Activated CD8-positive, alpha-beta T cell treated with anti-CD3 and anti-CD28 coated beads for 36 hours (primary cell): ENCODE measurements at places on chromosomes 5 and 9.

- H3K27me3 ChIP-seq, result peaks cover 49% of the 10 kb centered on the region
- no peak overlapping the region for H3K27ac ChIP-seq
- peaks cover 4% of the 10 kb centered on the region for H3K4me1 ChIP-seq
These were observed 762 bp downstream of the SNCAIP start for GRCh38 chr5:122312591-122313406.

DNA sequence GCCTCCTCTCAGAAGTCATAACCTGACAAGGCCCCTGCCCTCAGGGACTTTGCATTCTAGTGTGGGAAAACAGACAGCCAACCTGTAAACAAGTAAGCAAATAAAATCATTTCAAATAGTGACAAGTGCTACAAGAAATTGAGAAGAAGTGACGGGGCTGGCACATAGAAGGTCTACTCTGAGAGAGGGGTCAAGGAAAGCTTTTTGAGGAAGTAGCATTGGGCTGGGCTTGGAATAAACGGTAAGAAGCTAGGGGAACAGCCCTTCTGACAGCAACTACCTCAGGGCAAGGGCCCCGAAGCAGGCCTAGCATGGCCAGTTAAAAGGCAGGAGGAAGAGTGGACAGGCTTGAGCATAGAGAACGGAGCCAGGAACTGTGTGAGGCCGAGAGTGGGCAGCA lies 4.8 kb upstream of the SLC2A8 start:
- DNase-seq, result no peak
- no peak overlapping the region for H3K4me3 ChIP-seq
- no peak overlapping the region for H3K27ac ChIP-seq

DNA sequence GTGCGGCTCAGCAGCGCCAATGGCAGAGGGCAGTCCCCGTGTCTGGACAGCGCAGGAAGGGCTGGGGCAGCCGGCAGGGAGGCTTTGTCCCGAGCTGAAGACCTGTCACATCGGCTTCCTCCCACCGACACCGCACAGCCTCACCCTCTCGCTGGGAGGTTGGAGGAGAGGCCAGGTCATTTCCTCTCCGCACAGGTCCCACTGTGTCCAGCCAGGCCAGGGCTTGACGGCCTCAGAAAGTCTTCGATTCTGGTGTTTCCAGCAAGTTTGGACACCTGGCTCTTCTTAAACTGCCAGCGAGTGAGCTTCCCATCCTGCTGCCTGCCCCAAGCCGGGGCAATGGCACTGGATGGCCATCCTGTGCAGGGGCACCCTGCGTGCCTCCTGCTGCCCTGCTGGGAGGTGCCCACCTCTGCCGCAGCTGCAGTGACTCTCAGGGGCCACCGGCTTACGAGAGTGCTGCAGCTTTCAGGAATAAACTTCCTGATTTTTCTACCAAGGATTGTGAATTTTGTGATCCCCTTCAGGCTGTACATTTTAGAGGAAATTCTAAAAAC lies 33.9 kb downstream of the AHRR start:
- no peak overlapping the region for H3K27ac ChIP-seq
- peaks cover 3% of the 10 kb centered on the region for H3K4me1 ChIP-seq
- peaks cover 21% of the 10 kb centered on the region for H3K36me3 ChIP-seq
- no peaks in the 10 kb centered on the region for H3K27me3 ChIP-seq
- no peak for DNase-seq

- no peak overlapping the region for H3K4me3 ChIP-seq
- H3K27me3 ChIP-seq, result no peaks in the 10 kb centered on the region
- no peak overlapping the region for H3K27ac ChIP-seq
- no peaks in the 10 kb centered on the region for H3K4me1 ChIP-seq
- no peak for DNase-seq
These were observed 243.8 kb upstream of the ZNF462 start for GRCh38 chr9:106619211-106619610.

- peaks cover 21% of the 10 kb centered on the region for H3K4me1 ChIP-seq
- H3K27ac ChIP-seq, result no peak overlapping the region
- H3K27me3 ChIP-seq, result no peaks in the 10 kb centered on the region
These were observed 256.0 kb downstream of the TMEM167A start for GRCh38 chr5:82820961-82821845.

DNA sequence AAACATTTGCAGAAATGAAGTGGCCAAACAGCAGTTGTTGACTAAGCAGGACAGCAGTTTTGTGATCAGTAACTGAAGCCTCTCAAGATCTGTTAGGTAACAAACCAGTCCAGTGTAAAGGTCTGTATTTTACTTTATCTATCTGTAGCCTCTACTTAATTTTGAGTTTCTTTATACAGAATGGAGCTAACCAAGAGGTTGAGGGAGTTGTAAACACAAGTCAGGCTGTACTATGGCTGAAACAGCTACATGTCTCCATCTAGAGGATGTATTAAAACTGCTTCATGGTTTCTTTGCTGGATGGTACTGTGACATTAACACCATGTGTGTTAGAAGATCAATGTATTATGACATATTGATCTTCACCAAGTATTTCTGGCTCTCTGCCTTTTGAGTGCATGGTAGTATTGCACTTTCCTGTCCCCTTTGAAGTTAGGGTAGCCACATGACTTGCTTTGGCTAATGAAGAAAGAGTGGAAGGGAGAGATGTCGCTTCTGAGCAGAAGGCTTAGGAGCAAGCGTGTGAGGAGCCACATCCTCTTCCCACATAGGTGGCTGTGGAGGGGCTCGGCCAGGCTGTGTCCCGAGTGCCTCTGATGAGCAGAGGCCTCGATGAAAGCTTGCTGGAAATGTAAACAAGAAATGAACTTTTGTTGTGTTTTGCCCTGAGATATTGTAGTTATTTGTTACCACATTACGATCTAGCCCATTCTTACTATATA lies 105.6 kb upstream of the PCA3 start:
- no peak overlapping the region for H3K27ac ChIP-seq
- no peak overlapping the region for H3K4me3 ChIP-seq
- no peak for DNase-seq
- no peaks in the 10 kb centered on the region for H3K36me3 ChIP-seq

GRCh38 chr5:39948341-39948740 lies 523.6 kb upstream of the DAB2 start:
- H3K27ac ChIP-seq, result no peak overlapping the region
- no peaks in the 10 kb centered on the region for H3K27me3 ChIP-seq
- H3K4me3 ChIP-seq, result no peak overlapping the region
- H3K4me1 ChIP-seq, result peaks cover 3% of the 10 kb centered on the region

DNA sequence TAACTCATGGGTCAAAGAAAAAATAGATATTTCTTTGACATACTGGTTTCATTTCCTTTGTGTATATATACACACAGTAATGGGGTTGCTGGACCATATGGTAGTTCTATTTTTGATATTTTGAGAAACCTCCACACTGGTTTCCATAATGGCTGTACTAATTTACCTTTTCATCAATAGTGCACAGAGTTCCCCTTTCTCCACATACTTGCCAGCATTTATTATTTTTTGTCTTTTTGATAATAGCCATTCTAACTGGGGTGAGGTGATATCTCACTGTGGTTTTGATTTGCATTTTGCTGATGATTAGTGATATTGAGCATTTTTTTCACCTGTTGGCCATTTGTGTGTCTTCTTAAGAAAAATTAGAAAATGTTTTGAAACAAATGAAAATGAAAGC lies 78.4 kb upstream of the CKMT2 start:
- no peaks in the 10 kb centered on the region for H3K27me3 ChIP-seq
- peaks cover 27% of the 10 kb centered on the region for H3K36me3 ChIP-seq
- no peak for DNase-seq
- no peaks in the 10 kb centered on the region for H3K4me1 ChIP-seq
- H3K4me3 ChIP-seq, result no peak overlapping the region

DNA sequence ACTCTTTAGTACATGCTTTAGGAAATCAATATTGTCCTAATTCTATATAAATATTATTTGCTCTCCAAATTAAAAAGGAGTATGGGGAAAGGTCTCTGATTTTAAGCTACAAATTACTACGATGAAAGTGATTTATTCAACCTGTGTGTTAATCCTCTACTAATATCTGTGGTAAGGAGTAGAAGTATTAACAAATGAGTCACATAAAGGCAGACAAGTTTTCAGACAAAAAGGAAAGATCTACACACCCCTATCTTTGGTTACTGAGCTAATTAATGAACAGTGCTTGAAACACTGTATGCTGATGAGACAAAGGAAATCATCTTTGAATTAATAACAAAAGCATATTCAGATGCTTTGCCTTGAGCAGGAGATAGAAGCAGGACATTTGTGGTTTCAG lies 15.9 kb downstream of the LOX start:
- no peak overlapping the region for H3K27ac ChIP-seq
- H3K27me3 ChIP-seq, result no peaks in the 10 kb centered on the region
- DNase-seq, result no peak

GRCh38 chr5:152607401-152608160 lies 202.5 kb upstream of the NMUR2 start:
- H3K27ac ChIP-seq, result no peak overlapping the region
- H3K4me3 ChIP-seq, result no peak overlapping the region
- no peaks in the 10 kb centered on the region for H3K27me3 ChIP-seq
- no peaks in the 10 kb centered on the region for H3K4me1 ChIP-seq
- H3K36me3 ChIP-seq, result no peaks in the 10 kb centered on the region

- no peaks in the 10 kb centered on the region for H3K36me3 ChIP-seq
- no peaks in the 10 kb centered on the region for H3K4me1 ChIP-seq
- DNase-seq, result no peak
- no peak overlapping the region for H3K4me3 ChIP-seq
- H3K27me3 ChIP-seq, result peaks cover 17% of the 10 kb centered on the region
These were observed 29.2 kb upstream of the ENHO start for GRCh38 chr9:34551751-34552605.

GRCh38 chr9:110672873-110673510 lies 4.4 kb downstream of the MUSK start:
- no peak overlapping the region for H3K4me3 ChIP-seq
- H3K36me3 ChIP-seq, result no peaks in the 10 kb centered on the region
- no peak for DNase-seq
- H3K27ac ChIP-seq, result no peak overlapping the region
- H3K27me3 ChIP-seq, result no peaks in the 10 kb centered on the region
- no peaks in the 10 kb centered on the region for H3K4me1 ChIP-seq

DNA sequence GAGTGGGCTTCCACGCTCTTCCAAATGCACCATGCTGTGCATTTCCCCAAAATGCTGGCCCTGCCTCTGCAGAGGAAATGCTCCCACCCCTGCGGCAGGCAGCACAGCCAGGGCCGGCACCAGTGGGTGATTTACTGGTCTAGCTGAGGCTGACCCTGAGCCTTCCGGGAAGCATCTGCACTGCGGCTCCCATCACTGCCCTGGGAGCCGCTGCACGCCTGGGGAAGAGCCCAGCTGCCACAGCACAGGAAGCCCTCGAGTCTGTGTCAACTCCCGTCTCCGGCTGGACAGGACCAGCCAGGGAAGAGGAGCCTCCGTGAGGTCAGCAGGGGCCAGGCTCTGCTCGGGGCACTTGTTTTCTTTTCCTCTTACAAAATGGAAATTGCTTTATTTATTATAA lies 25.1 kb upstream of the EEIG1 start:
- peaks cover 35% of the 10 kb centered on the region for H3K4me1 ChIP-seq
- peak overlapping the region; percentile 72 for H3K27ac ChIP-seq
- peaks cover 9% of the 10 kb centered on the region for H3K36me3 ChIP-seq
- peak overlapping the region; percentile 42 for H3K4me3 ChIP-seq
- H3K27me3 ChIP-seq, result no peaks in the 10 kb centered on the region
